ENCODE measurements at places on chromosomes 7 and 10.

GRCh38 chr10:6738112-6738768 is 158.2 kb upstream of the PRKCQ start:
- DNase-seq: peak; percentile 63

DNA sequence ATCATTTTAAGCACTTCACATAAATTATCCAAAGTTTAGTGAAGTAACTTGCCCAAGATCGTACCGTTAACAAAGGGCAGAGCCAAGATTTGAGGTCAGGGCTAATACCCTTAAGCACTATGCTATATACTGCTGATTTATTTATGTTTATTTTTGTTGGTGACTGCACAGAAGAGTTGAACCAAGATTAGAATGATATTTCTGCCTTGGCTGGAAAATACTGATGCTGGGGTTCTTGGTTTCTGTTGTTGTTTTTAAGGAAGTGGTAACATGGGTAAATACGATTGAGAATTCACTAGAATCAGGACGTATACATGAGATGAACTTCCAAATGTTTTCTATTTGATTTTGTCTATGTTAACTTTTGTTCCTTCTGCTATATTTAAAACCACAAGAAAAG is 9.3 kb downstream of the ADD3 start:
- DNase-seq: no peak

DNA sequence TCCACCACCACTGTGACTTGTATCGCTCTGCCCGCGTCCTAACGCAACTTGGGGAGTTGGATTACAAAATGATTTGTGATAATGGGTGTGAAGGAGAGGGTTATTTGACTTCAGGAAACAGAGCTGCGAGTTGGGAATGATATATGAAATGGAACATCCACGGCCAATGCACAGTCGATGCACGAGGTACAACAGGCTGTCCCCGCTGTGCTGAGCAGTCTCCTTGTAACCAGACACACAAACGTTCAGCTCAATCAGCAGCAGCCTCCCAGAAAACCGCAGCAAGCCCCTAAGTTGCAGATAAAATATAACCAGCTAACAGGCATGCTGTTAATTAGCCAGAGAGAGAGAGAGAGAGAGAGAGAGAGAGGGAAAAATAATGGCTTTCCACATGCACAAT is 332.7 kb upstream of the MGMT start:
- no peak for DNase-seq

DNA sequence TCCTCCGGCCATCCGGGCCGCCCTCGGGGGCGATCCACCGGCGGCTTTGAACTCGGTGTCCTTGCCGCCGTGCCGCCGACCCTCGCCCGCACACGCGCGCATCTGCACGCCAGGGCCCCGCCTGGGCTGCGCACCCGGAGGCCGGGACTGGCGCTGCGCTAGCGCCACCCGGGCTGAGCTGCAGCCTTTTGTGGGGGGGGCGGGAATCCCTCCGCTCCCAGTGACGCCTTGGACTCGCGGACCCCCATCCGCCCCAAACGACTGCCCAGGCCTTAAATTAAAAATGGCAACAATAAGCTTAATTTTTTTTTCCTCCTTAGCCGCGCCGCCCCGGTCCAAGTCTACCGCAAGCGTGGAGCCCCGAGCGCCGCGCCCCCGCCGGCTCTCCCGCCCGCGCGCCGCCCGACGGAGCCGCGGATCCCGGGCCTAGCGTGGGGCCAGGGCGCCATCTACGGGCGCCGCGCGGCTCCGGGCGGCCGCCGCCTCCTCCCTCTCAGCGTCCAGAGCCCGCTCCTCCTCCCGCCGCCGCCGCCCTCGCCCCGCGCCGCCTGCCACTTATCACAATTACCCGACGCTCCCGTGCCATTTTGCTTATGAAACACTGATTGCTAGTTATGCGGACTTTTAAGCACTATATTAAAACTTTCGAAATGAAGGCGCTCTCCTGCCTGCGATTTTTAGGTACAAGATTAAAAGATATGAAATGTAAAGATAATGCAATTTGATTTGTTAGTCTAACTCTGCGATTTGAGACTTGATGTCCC is 7.5 kb upstream of the EBF3 start:
- peak; percentile 85 for DNase-seq

- peak; percentile 47 for DNase-seq
Observed at GRCh38 chr7:150322114-150322832, 882 bp upstream of the LRRC61 start.

DNA sequence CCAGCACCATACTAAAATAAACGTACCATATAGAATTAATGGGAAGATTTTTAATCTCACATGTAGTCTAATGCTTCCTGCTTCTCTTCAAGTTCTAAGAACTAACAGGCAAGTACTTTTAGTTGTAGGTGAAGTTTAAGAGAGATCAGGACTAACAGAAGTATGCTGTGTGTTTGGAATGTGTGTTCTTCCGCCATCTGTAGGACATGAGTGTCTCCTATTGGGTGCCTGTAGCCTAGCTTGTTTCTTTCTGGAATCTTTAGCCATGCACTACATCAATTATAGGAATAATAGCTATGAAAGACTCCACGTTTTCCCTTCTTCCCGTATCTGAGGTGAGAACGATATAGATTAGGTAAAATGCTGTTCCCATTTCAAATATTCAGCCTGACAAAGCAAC is 140.2 kb upstream of the AHR start:
- DNase-seq: no peak
